ENCODE measurements at places on chromosomes 12 and 14.

DNA sequence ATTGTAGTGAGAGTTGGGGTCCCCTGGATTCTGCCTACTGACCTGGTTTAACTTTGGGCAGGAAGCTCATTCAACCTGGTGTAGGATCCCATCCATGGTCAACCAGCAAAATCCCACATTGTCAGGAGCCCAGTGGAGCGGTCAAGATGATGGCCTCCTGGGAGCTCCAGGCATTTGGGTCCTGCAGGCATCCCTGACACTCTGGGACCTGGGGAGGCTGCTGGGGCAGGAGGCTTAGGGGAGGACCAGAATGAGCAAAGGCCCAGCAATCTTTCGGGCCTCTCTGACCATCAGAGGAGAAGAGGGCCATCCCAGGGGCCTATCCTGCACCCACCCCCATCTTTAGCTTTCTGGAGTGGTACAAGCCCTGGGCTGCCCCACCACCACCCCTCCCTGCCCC lies 104.0 kb downstream of the PRMT8 start:
- no peak for DNase-seq

GRCh38 chr12:4905316-4905715 lies 4.4 kb upstream of the KCNA1 start:
- DNase-seq, result no peak

- no peak for DNase-seq
Observed at GRCh38 chr12:49933796-49934195, 16.7 kb upstream of the AQP2 start.

GRCh38 chr12:662566-663292 lies 516 bp downstream of the NINJ2 start:
- no peak for DNase-seq

DNA sequence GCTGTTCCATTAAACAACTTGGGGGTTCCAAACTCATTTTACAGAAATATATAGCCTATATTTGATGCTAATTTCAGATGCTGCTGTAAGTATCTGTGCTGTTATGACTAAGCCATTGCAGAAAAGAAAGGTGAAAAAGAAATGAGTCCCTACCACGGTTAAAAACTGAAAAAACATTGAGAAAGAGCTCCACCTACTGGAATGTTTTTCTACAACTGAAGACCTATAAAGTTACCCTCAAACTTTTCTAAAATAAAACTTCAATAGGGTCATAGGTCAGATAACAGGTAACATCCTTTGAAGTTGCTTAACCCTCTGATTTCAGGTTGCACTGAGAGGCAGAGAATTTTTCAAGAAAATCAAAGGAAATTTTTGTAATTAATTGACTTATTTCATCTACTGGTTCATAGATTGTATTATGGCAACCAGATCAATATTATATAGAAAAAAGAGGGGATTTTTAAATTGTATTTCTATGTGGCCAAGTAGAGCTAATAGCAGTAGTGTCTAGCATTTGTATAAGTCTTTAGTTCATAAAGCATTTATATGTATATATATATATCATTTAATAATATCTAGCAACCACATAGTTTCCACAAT lies 279.9 kb downstream of the RPS29 start:
- DNase-seq, result no peak

DNA sequence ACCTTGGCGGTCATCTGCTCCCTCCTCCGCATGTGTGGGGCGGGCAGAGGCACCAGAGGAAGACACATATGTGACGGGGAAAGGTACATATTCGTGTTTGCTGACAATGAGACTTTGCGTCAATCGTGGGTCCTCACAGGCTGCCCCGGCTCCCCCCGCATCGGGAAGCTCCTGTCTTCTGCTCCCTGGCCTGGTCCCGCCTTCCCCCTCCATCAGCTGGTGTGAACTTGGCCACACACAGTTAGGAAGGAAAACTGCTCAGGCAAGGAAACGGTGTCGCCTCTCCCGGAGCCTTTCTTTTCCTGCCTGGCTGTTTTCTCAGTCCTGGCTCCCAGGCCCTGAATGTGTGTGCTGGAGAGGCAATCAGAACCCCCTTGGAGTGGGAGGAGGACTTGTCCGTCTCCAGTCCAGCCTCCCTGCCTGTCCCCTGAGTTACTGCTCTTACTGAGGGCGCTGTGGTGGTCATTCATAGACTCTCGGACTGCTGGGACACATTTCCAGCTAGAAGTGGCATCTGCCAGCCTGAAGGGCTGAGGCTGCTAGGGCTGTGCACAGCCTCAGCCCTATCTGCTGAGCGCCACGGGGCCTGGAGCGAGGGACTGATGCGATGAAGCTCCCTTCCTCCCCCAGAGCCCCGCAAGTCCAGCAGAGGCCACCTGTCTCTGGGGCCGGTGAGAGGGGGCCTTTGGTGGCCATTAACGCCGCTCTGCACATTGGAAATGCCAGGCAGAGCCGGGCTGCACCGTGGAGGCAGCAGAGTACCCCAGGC lies 44.2 kb upstream of the TSPAN9 start:
- no peak for DNase-seq

DNA sequence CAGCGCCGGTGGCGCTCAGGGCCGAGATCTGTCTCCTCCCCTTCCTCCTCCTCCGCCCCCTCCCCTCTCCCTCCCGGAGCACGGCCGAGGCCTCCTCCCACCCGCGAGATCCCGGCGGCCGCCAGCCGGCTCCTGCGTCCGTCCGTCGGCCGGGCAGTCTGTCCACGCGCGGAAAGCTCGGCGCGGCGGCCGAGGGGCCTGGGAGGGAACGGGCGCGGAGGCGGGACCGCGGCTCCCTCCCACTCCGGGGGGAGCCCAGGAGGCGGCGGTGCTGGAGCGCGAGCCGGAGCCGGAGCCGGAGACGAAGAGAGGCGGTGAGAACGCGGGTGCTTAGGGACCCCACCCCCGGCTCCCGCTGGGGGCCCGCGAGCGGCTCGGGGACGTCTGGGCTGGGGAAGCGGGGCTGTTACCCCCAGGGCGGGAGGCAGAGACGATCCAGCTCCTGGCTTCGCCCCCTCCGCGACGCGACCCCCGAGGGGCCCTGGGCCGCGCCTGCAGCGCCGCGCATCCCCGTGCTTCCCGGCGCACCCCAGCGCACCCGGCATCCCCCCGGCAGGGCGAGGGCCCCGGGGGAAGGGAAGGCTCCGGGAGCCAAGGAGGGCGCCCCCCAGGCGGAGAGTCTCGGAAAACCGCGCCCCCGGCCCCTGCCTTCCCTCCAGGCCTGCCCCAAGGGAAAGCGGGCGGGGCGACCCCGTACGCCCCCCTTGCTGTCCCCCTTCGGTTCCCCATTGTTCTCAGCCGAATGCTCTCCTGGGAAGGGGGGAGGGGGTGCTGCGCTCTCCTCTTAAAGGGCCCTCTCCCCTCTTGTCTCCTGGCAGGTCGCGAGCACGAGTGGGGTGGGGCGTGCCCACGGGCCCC lies at the start of gene DTX1:
TSS of gene DTX1 (plus strand) at position 100 of the 858 bp plus-strand sequence. CDS start 1,463 bp downstream, outside the sequence.
- no peak for DNase-seq

GRCh38 chr14:63268771-63269170 lies 50.0 kb downstream of the GPHB5 start:
- DNase-seq, result no peak

DNA sequence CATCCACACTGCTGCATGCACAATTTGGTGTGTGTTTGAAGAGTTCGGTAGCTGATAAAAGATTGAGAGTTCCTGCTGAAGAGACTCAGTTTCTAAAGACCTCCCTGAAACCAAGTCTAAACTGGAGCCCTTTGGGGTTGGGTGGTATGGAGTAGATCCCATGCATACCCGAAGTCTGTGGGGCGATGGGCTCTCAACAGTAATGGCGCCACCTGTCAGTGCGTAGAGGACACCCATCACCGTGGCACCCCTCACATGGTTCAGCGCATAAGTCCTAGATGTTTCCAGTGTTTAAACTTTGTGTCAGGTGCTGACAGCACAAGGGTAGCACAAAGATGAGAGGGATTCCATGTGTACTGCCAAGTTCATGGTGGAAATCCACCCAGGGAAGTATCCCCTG lies 85.9 kb downstream of the ESR2 start:
- no peak for DNase-seq

- no peak for DNase-seq
Observed at GRCh38 chr12:57429473-57430111, 1.3 kb downstream of the R3HDM2 start.

GRCh38 chr12:49567302-49567610 lies 686 bp downstream of the MCRS1 start:
- DNase-seq, result no peak

DNA sequence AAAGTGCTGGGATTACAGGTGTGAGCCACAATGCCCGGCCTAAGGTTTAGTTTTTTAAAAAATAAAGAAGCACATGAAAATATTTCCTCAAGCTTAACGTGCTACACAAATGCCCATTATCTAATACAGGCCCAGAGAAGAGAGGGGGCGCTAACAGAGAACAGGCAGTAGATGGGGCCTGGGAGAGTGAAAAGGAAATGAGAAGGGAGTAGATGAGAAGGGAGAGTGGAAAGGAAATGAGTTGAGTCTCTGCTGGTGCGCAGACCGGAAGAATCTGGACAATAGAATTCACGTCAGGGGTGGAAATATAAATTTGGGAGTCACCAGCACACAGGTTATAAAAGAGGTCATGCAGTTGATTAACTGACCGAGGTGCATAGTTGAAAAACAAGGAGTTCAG lies 10.7 kb downstream of the PXN start:
- DNase-seq, result no peak

DNA sequence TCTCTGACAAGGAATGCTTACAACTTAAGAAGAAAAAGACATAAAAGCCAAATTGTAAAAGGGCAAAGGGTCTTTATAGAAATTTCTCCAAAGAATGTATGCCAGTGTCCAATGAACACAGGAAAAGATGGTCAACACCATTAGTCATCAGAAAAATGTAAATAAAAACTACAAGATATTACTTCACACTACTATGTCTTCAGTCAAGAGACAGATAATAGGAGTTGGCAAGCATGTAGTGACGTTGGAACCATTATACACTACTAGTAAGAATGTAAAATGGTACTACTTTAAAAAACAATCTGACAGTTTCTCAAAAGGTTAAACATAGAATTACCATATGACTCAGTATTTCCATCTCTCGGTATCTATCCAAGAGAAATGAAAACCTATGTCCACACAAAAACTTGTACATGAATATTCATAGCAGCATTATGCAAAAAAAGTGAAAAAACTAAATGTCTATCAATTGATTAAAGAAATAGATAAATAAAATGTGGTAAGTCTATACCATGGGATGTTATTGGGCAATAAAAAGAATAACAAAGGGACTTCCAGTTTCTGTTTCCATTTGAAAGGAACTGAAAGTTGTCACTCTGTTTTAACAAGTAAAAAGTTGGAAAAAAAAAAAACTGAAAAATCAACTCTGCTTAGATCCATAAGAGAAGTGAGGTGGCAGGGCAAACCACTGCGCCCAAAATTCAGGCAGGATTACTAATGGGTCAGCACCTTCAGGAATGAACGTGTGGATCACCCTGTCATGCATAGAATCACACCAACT lies 69.8 kb downstream of the ALG10B start:
- no peak for DNase-seq

DNA sequence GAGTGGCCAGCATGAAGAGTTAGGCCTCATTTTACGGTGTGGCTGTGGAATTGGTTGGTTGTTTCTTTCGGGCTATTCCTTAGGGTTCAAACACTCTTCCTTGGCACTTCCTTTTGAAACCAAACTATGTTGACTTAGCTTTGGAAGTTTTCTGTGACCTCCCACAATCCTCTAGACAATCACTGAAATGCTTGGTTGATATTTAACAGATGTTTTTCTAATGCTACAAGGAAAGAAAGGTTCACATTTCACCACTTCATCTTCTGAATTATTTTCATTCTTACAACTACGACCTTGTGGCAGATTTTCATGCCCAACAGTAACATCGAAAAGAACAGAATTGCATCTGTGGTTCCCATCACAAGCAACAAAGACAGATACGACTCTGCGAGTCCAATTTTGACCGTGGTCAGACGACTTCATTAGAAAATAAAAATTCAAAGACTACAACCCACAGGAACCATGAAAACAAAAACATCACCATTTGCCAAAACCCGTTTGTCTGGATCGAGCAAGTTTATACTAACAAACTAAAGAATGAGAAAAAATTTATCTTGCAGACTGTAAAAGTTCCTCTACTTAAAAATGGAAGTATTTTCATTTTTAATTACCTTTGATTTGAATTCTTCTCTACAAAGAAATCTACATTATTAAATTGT lies 16.9 kb downstream of the PRKAB1 start:
- DNase-seq, result no peak

DNA sequence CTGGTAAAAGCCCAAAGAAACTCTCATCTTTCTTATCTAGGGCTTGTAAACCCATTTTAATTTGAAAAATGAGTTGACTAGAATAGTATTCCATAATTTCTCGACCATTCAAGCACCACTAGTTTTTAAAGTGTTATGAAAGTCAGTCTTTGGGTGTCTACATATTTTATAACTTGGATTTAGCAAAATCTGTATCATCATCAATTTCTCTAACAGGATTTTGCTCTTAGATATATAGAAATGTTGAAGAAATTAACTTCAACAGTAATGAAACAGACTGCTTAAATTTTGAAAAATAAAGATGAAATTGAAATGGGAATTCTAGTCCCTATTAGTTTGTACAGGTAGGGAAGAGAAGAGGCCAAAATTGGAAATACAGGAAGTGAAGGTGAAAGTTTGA lies 32.8 kb downstream of the MSRB3 start:
- no peak for DNase-seq

DNA sequence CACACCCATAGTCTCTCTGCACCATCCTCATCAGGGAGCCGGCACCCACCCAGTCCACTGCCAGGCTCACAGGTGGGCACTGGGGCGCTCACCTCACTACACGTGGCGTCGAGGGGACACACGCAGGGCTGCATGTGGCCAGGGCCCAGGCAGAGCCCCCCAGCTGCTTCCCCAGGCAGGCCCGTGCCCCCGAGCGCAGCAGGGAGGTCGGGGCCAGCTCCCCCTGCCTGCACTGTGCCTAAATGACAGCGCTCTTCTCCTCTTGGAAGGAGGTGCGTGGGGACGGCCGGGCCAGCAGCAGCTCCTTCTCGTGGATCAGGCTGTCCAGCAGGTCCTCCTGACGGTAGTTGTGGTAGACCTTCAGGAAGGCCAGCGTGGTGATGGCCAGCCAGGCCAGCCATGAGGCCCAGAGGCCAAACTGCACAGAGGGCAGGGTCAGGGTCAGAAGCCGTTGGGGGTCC lies 11.3 kb downstream of the TMEM179 start:
- DNase-seq, result no peak

- no peak for DNase-seq
Observed at GRCh38 chr12:26520109-26520508, 312.9 kb downstream of the ITPR2 start.
